DND-41 (cell line): ENCODE measurements at places on chromosomes 5 and 9.
A peak's percentile ranks its signal among the peaks of the same experiment; 100 is the strongest.

GRCh38 chr9:136947955-136948510 is 3.0 kb downstream of the C8G start:
- H3K36me3 ChIP-seq = no peaks in the 10 kb centered on the region; the same call in 1 of the 2 replicates
- no peak overlapping the region for H3K4me3 ChIP-seq

DNA sequence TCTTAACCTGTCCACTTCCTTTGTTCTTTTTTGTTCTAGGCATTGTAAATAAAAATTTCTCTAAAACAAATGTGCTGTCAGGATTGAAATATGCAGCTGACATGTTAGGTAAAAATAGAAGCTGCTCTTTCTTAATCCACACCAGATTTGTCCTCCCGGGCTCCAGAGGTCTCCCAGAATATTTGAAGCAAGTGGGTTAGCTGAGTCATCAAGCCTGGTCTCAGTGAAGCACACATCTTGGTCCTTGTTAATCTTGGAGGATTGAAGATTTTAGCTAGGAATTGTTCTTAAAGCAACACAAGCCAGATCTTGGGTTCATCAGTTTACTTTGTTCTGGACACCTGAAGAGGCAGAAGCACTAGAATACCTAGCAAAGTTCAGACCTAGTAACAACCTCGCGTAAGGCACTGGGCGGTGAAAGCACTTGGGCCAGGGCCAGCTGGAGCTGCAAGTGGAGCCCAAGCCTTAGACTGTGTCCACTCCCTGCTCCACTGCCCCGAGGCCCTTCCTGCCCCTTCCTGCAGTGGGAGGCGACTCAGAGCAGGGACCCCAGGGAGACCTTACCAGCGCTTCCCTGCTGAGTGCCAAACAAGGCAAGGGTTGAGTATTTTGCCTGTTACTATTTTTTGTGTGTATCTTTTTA is 36.5 kb downstream of the HABP4 start:
- no peak overlapping the region for H3K4me3 ChIP-seq
- peaks cover 3% of the 10 kb centered on the region; the same call in 1 of the 2 replicates for H3K36me3 ChIP-seq
- no peaks in the 10 kb centered on the region for H3K27me3 ChIP-seq
- no peaks in the 10 kb centered on the region for H3K4me1 ChIP-seq
- no peak overlapping the region for H3K27ac ChIP-seq
- DNase-seq = no peak

- H3K27me3 ChIP-seq = no peaks in the 10 kb centered on the region
- H3K36me3 ChIP-seq = peaks cover 37% of the 10 kb centered on the region
- peak overlapping the region; percentile 81 for H3K27ac ChIP-seq
- peak overlapping the region; percentile 43; the same call in 1 of the 2 replicates for H3K4me3 ChIP-seq
- peak; percentile 64 for DNase-seq
Observed at GRCh38 chr9:95981761-95982390, 106.4 kb downstream of the ERCC6L2 start.

GRCh38 chr5:79474367-79475151 is 39.4 kb downstream of the HOMER1 start:
- no peaks in the 10 kb centered on the region for H3K36me3 ChIP-seq
- no peak overlapping the region for H3K4me3 ChIP-seq
- DNase-seq = no peak
- no peaks in the 10 kb centered on the region for H3K4me1 ChIP-seq
- H3K27me3 ChIP-seq = no peaks in the 10 kb centered on the region

DNA sequence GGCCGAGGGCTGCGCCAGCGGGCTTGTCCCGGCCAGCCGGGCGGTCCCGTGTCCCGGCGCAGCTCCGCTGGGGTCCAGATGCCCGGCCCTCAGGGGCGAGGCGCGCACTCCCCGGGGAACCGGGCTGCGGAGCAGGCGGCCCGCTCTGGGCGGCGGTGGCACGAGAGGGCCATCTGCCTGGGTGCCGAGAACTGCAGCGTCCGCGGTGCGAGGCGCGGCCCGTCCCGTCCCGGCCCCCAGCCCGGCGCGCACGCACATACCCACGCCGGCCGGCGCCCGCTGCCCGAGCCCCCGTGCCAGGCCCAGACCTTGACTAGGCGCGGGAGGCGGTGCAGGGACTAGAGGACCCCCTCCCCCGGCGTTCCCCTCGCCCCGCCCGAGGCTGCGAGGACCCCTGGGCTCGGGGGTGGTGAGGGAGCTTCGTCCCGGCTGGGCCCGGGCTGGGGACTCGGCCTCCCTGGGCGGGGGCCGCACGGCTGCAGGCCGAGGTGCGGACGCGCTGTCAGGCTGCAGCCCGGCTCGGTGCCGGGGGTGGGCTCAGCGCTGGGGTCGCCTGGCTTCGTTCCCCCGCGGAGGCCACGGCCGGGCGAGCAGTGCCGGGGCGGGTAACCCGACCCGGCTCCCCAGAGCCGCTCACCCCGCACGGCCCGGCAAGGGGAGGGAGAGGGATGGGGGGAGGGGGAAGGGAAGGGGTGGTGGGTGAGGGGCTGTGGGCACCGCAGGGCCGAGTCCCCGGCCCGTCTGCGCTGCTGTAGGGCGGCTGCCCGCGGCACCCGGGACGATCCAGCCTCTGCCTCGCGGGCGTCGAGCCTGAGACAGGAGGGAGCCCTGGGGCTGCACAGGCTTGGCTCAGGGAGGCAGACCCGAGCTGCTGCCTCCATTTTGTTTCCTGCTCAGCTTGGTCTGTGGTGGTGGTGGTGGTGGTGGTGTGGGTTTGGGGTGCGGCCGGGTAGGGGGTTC is 1.2 kb upstream of the NSD1 start:
- peaks cover 24% of the 10 kb centered on the region for H3K36me3 ChIP-seq
- H3K4me3 ChIP-seq = no peak overlapping the region
- DNase-seq = no peak
- no peak overlapping the region for H3K27ac ChIP-seq
- H3K4me1 ChIP-seq = peaks cover 28% of the 10 kb centered on the region

DNA sequence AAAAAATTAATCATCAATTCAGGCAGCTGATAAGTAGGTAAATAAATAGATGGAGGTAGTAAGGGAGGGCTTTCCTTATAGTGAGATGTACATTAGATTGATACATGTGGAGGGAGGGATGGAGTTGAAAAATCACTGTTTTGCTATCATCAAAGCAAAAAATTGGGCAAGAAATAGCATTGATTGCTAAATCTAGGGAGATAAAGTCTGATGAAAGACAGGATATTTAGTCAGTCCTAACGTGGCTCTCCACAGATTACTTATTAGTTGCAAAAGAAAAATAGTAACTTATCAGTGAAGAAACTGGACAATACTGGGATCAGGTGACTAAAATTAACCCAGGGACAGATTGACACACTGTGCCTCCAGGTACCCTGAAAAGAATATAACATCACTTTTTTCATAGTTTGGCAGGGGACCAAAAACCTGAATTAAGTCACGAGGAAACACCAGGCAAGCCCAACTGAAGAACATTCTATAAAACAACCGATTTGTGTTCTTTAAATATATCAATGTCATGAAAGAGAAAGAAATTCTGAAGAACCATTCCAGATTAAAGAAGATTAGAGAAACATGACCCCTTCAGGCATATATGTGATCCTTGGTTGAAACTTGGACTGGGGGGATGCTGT is 27.1 kb upstream of the GOLPH3 start:
- H3K4me3 ChIP-seq = no peak overlapping the region
- no peaks in the 10 kb centered on the region for H3K36me3 ChIP-seq
- no peak overlapping the region for H3K27ac ChIP-seq
- DNase-seq = no peak

GRCh38 chr5:89300426-89300970 is 417.5 kb upstream of the MEF2C start:
- H3K27me3 ChIP-seq = no peaks in the 10 kb centered on the region
- no peak for DNase-seq
- no peak overlapping the region for H3K27ac ChIP-seq
- H3K4me3 ChIP-seq = no peak overlapping the region

GRCh38 chr5:2272755-2273154 is 390.0 kb upstream of the IRX4 start:
- H3K27me3 ChIP-seq = peaks cover 10% of the 10 kb centered on the region
- H3K4me1 ChIP-seq = no peaks in the 10 kb centered on the region
- H3K27ac ChIP-seq = no peak overlapping the region
- no peak for DNase-seq

DNA sequence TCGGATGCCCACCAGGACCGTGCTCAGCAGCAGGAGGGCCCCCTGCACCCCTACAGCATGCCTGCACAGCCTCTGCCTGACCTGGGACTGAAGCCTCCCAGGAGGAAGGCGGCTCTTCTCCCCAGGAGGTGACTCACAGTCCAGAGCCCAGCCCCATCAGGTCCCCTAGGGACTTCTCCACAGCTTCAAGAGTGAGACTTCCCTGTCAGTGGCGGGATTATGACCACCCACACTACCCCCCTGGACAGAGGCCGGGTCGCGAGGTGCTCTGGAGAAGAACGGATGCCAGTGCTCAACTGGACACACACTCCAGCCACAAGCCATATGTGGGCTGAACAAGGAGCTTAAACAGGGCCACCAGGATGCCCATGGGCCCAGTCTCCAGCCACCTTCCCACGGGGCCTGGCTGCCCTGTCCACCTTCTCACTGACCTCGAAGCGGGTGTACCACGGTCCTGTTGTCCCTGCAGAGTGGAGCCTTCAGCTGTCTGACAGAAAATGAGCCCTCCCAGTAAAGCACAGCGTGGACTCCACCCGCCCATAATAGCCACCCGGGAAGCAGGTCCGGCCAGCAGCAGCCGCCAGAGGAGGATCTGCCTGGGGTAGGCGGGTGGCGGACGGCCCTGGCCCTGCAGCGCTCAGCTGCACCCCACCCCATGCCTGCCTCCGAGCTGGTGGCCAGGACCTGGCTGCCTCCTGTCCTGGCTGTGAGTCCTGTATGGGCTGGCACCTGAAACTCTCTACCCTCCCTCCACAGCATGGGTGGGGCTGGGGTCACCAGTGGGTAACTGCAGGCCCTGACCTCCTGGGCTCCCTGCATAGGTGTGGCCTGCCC is 54.7 kb downstream of the SEMA4D start:
- no peaks in the 10 kb centered on the region for H3K4me1 ChIP-seq
- H3K27ac ChIP-seq = no peak overlapping the region; the same call in 1 of the 2 replicates
- no peaks in the 10 kb centered on the region for H3K27me3 ChIP-seq
- no peak for DNase-seq
- peaks cover 79% of the 10 kb centered on the region for H3K36me3 ChIP-seq
- no peak overlapping the region for H3K4me3 ChIP-seq

DNA sequence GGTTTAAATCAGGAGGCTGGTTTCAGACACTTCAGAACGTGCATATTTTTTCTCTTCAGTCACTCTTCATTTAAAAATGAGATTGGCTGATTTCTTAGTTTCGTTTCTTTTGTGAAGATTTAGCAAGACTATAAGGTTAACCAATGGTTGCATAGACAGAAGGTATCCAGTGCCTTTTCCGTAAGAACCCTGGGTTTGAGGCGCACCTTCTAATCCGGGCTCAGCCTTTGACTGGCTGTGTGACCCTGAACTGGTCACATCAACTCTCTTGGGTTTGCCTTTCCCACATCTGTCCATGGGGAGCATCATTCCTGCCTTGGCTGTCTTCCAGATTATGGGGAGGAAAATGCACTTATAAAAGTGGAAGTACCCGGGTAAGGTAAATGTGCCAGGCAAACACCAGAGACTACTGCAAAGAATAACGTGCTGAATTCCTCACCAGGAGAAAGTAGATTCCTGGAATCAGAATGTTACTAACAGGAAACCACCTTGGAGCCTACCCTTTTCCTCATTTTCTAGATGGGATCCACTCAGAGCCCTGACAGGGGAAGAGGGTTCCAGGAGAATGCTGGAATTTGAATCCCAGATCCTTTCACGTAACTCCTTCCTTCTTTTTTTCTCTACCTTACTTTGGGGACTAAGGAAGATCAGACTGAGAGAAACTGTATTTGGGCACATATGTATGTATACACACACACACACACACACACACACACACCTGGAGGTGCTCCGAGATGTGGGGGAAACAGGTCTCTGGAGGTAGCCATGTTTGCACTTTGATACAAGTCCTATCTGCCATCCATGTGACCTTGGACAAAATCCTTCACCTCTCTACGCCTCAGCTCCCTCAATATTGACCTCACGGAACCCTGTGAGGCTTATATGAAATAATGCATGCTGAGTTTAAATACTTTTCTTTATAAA is 6.8 kb downstream of the HAND1 start:
- no peak overlapping the region for H3K27ac ChIP-seq
- H3K4me1 ChIP-seq = no peaks in the 10 kb centered on the region
- DNase-seq = no peak
- no peak overlapping the region for H3K4me3 ChIP-seq
- H3K36me3 ChIP-seq = no peaks in the 10 kb centered on the region
- peaks cover 5% of the 10 kb centered on the region for H3K27me3 ChIP-seq

DNA sequence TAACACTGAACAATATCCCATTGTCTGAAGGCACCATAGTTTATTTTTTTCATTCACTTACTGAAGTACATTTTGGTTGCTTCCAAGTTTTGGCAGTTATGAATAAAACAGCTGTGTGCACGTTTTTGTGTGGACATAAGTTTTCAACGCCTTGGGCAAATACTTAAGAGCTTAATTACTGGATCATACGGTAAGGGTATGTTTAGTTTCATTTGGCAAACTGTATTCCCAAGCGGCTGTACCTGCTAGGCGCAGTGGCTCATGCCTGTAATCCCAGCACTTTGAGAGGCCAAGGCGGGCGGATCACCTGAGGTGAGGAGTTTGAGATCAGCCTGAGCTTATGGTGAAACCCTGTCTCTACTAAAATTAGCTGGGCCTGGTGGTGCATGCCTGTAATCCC is 63.7 kb upstream of the FAM120A start:
- no peak overlapping the region for H3K27ac ChIP-seq
- DNase-seq = no peak
- no peaks in the 10 kb centered on the region for H3K4me1 ChIP-seq
- H3K4me3 ChIP-seq = no peak overlapping the region

GRCh38 chr5:5995819-5996218 is 382.5 kb downstream of the MED10 start:
- H3K36me3 ChIP-seq = no peaks in the 10 kb centered on the region
- no peaks in the 10 kb centered on the region for H3K4me1 ChIP-seq
- DNase-seq = no peak
- no peak overlapping the region for H3K27ac ChIP-seq
- H3K27me3 ChIP-seq = no peaks in the 10 kb centered on the region

- H3K27ac ChIP-seq = no peak overlapping the region
- H3K4me1 ChIP-seq = no peaks in the 10 kb centered on the region
- no peak overlapping the region for H3K4me3 ChIP-seq
- H3K27me3 ChIP-seq = peaks cover 8% of the 10 kb centered on the region
- no peak for DNase-seq
Observed at GRCh38 chr5:2095011-2095410, 212.3 kb upstream of the IRX4 start.

GRCh38 chr5:171537923-171538537 is 118.6 kb downstream of the FGF18 start:
- H3K4me1 ChIP-seq = no peaks in the 10 kb centered on the region
- no peak for DNase-seq
- H3K4me3 ChIP-seq = no peak overlapping the region
- peaks cover 26% of the 10 kb centered on the region for H3K27me3 ChIP-seq
- H3K27ac ChIP-seq = no peak overlapping the region

GRCh38 chr9:27534131-27534530 is 4.5 kb upstream of the MOB3B start:
- peaks cover 8% of the 10 kb centered on the region; the same call in 1 of the 2 replicates for H3K4me1 ChIP-seq
- peaks cover 8% of the 10 kb centered on the region for H3K27me3 ChIP-seq
- no peak overlapping the region for H3K27ac ChIP-seq
- H3K4me3 ChIP-seq = no peak overlapping the region
- H3K36me3 ChIP-seq = no peaks in the 10 kb centered on the region
